ENCODE measurements at places on chromosomes 3 and 15.
A peak's percentile ranks its signal among the peaks of the same experiment; 100 is the strongest.

GRCh38 chr3:196431181-196432136 lies 768 bp downstream of the UBXN7 start:
- no peaks in the 10 kb centered on the region for H3K36me3 ChIP-seq
- H3K27ac ChIP-seq: peak overlapping the region; percentile 95
- peaks cover 16% of the 10 kb centered on the region for H3K4me1 ChIP-seq
- H3K27me3 ChIP-seq: no peaks in the 10 kb centered on the region

GRCh38 chr3:134617608-134618477 lies 33.0 kb downstream of the KY start:
- no peak for DNase-seq
- no peak overlapping the region for H3K27ac ChIP-seq
- H3K4me1 ChIP-seq: no peaks in the 10 kb centered on the region
- H3K36me3 ChIP-seq: no peaks in the 10 kb centered on the region
- H3K4me3 ChIP-seq: no peak overlapping the region

DNA sequence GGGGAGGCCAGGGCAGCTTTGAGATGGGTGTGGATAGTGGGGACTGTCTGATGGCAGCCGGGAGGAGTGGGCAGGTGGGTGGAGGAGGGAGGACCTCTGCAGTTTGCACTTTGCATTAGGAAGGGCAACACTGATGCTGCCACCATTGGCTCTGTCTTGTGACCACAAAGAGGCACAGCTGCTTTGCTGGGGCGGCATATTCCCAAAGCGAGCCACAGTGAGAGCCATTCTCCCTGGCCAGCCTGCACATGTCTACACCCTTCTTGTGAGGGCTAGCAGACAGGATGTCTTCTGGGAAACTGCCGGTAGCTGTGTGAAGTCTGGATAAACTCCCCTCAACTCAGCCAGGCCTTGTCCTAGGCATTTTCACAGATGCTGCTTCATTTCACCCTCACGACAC lies 38.3 kb downstream of the CCNB2 start:
- DNase-seq: no peak
- H3K27me3 ChIP-seq: no peaks in the 10 kb centered on the region
- no peak overlapping the region for H3K27ac ChIP-seq
- no peak overlapping the region for H3K4me3 ChIP-seq

DNA sequence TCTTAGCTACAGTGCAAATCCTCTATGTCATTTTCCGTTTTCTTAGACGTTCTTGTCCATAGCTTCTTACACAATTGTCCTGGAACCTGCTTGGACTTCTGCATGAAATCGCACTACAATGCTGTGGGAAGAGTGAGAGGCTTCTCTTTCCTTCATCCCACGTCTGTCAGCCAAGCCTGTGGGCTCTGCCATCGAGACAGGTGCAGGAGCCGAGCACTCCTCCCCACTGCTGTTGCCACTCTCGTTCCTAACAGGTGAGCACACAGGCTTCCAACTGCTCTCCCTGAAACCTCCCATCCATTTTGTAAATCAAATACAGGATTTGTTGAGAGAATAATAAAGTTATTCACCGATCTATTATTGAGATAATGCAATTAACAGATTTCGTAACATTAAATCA lies 23.5 kb downstream of the ZXDC start:
- H3K4me1 ChIP-seq: no peaks in the 10 kb centered on the region
- H3K27me3 ChIP-seq: no peaks in the 10 kb centered on the region
- no peaks in the 10 kb centered on the region for H3K36me3 ChIP-seq
- peak; percentile 7 for DNase-seq
- H3K4me3 ChIP-seq: no peak overlapping the region

DNA sequence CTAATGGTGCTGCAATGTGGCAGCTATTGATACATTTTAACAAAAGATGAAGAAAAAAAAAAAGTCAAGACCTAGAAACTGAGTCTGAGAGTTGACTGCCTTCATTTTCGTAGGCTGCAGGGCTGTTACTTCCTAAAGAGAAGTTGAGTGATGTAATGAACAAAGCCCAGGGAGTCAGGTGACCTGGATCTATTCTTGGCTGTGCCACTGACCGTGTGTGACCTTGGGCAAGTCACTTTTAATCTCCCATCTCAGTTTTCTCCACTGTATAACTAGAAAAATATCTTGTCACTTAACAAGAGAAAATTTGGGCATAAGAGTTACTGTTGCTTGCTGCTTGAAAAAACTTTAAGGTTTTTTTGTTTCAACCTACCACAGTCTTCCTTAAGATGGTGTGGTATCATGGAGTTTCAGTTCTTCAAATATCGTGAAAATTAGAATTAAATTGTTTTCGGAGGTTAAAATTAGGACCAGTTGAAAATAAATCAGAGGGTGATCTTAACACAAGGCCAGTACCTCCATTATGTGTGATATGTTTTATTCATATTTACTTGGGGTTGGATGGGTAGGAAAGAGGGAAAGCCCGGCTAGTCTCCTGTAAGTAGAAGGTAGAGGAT lies 5.8 kb downstream of the FMN1 start:
- peak; percentile 67 for DNase-seq
- H3K27ac ChIP-seq: no peak overlapping the region
- no peaks in the 10 kb centered on the region for H3K27me3 ChIP-seq
- no peak overlapping the region for H3K4me3 ChIP-seq

DNA sequence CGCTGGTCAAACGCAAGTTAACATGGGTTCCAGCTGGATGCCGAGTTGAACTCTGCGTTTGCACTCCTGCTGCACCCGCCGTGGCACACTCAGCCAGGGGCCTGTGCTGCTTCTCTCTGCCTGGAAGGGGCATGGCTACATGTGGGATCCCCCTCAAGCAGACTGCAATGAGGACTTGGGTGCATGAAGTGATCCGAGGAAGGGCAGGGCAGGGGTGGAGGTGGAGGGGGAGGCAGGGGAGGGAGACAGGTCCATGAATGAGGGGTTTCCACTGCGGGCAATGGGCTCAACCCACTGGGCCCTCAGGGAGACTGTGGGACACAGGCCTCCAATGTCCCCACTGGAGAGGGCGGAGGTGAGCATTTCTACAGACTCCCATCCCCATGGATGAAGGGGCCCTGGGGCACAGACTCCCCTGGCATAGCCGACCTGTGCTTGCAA lies 141.6 kb upstream of the MEF2A start:
- H3K27me3 ChIP-seq: no peaks in the 10 kb centered on the region
- H3K4me3 ChIP-seq: no peak overlapping the region
- no peaks in the 10 kb centered on the region for H3K36me3 ChIP-seq
- H3K27ac ChIP-seq: no peak overlapping the region
- DNase-seq: no peak
- no peaks in the 10 kb centered on the region for H3K4me1 ChIP-seq

DNA sequence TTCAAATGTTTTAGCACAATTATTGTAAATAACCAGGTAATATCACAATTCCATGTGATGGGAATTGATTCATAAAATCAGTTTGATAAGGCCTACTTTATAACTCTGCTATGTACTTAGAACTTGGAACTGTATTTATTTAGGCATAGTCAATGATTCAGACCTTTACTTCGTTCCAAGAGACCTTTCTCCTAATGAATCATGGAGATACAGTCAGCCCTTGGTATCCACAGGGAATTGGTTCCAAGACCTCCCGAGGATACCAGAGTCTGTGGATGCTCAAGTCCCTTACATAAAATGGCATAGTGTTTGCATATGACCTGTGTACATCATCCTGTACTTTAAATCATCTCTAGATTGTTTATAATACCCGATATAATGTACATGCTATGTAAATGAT lies 60.8 kb upstream of the UMPS start:
- DNase-seq: no peak
- no peak overlapping the region for H3K4me3 ChIP-seq
- no peaks in the 10 kb centered on the region for H3K4me1 ChIP-seq

DNA sequence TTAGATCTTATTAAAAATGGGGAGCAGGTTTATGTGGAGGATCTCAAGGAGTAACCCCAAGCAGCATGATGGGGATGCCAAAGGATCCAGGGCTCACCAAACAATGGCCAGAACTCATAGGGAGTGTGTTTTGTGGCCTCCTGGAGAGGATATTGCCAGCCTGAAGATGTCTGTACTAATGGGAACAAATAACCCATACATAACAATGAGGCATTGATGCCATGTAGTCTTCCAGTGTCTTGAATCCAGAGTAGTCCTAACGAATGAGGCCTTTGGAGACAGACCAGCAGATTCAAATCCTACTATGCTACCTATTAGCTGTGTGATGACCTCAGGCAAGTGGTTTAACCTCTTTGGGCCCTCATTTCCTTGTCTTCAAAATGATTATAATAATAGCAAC lies 45.0 kb upstream of the CMSS1 start:
- H3K4me1 ChIP-seq: no peaks in the 10 kb centered on the region
- no peak for DNase-seq
- H3K36me3 ChIP-seq: no peaks in the 10 kb centered on the region
- H3K27me3 ChIP-seq: no peaks in the 10 kb centered on the region

DNA sequence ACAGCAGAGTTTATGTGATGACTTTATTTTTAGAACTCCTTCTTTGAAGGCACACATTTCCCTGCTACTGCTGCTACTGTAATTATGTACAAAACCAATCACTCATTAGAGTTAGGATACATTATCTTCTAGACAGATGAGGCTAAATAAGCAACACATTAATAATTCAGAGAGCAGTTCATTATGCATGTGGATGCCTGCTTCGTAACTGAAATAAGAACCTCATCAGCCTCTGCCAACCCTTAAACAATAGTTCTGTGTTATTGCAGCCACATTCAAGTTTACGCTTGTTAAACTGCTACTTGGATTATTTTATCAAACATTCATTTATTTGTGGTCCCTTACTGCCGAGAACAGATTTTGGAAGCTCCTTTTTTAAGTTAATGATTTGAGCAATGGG lies 52.5 kb upstream of the C15orf61 start:
- no peaks in the 10 kb centered on the region for H3K4me1 ChIP-seq
- DNase-seq: no peak
- no peak overlapping the region for H3K27ac ChIP-seq
- H3K4me3 ChIP-seq: no peak overlapping the region
- H3K36me3 ChIP-seq: no peaks in the 10 kb centered on the region

GRCh38 chr3:31947671-31948091 lies 33.4 kb downstream of the OSBPL10 start:
- H3K4me3 ChIP-seq: no peak overlapping the region
- no peaks in the 10 kb centered on the region for H3K27me3 ChIP-seq
- DNase-seq: no peak
- H3K27ac ChIP-seq: no peak overlapping the region
- H3K4me1 ChIP-seq: no peaks in the 10 kb centered on the region

GRCh38 chr3:36827133-36827532 lies 62.8 kb upstream of the DCLK3 start:
- no peak overlapping the region for H3K4me3 ChIP-seq
- no peaks in the 10 kb centered on the region for H3K36me3 ChIP-seq
- DNase-seq: no peak
- peaks cover 6% of the 10 kb centered on the region for H3K4me1 ChIP-seq

GRCh38 chr3:42277676-42278075 lies 11.7 kb upstream of the CCK start:
- no peaks in the 10 kb centered on the region for H3K27me3 ChIP-seq
- H3K36me3 ChIP-seq: no peaks in the 10 kb centered on the region
- DNase-seq: no peak
- H3K4me3 ChIP-seq: no peak overlapping the region
- H3K4me1 ChIP-seq: no peaks in the 10 kb centered on the region

Measured in testis (tissue), 5 donors.